NCI-H774 (cell line): ENCODE measurements at places on chromosomes 5 and 9.
A peak's percentile ranks its signal among the peaks of the same experiment; 100 is the strongest.

- DNase-seq = no peak
Observed at GRCh38 chr5:72355706-72356299, 35.6 kb downstream of the PTCD2 start.

DNA sequence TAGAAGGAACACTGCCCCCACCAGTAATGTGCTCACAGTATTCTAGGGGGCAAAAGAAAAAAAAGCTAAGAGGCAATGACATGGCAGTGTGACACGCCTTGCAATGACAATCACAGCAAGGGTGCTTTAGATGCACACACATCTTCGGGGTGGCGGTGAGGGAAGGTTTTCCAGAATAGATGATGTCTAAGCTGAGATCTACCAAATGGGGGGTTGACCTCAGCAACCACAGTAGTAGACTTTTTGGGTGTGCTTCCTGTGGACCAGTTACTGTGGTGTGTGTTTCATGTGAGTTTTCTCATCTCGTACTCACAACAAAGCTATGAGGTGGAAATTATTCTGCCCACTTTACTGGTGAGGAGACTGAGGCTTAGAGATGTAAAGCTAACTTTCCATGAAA is 10.2 kb upstream of the IL12B start:
- no peak for DNase-seq

GRCh38 chr5:96453394-96453793 is 20.3 kb upstream of the PCSK1 start:
- no peak for DNase-seq

DNA sequence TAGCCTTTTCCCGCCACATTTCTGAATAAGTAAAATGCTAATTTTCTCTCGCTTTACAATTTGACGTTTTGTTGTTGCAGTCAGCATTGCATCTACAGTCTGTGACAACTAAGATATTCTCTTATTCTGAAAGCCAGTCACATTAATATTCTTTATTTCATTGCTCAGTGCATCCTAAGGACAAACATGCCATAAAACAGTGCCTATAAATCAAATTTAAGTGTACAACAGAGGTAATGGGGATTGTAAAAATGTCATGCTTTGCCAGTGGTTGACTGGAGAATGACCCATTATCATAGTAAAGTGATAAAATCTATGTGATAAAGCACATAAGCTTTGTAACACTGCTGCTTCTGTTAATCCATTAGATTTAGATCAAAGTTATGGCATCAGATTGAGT is 1850.0 kb upstream of the ACO1 start:
- no peak for DNase-seq

DNA sequence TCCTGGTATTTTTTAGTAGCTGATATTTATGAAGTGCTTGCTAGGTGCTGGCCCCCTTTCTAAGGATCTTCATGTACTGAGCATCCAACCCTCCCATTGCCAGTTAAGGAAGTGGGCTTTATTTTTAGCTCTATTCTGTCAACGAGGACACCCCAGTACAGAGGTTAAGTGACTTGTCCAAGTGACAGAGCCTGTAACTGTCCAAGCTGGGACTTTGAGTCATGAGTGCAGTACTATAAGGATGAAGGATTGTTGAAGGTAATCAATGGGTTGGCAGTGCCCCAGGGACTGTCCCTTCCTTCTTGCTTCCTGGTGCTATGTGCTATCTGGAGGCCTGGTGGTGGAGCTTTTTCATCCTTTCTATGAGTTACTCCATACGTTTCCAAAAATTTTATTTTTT is 18.0 kb upstream of the FABP6 start:
- DNase-seq = no peak

GRCh38 chr9:21904776-21905175 is 89.4 kb downstream of the CDKN2A start:
- DNase-seq = no peak

- DNase-seq = no peak
Observed at GRCh38 chr5:56012281-56012963, 17.7 kb upstream of the IL6ST start.

DNA sequence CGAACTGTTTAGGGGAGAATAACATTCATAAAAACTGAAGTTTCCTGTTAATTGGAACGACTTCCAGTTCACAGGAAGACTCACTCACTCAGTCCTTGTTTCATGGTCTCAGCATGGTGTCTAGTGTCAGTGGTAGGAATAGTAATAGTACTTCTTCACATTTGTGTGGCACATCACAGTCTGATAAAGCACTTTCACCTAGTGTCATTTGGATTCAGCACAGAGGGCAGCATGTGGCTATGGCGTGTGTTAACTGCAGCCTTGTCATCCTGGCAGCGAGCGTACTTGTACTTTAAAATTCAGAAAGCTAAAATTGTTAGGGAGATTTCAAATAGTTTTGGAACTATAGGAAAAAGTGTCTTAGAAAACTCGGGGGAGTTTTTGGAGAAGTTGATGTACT is 72.4 kb downstream of the VCAN start:
- no peak for DNase-seq

DNA sequence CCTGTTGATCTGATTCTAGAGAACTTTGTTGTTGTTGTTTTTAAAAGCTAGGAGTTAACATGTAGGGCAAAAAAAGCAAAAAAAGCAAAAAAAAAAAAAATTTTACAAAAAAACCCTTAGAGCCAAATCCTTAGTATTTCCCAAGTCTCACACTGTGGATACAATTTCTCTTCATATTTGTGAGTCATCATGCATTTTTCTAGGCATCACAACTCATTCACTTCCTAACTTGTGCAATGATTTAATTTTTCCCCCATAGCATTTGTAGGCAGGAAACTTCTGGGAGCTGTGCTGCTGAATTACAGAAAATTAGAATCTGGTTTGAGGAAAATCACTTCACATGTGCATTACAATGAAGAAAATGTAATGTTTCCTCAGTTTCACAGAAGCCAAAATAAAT is 91.9 kb downstream of the MARCHF3 start:
- no peak for DNase-seq

GRCh38 chr5:33531037-33531298 is 90.2 kb downstream of the TARS1 start:
- DNase-seq = no peak

GRCh38 chr5:178630475-178630930 is 3.7 kb upstream of the CLK4 start:
- no peak for DNase-seq

DNA sequence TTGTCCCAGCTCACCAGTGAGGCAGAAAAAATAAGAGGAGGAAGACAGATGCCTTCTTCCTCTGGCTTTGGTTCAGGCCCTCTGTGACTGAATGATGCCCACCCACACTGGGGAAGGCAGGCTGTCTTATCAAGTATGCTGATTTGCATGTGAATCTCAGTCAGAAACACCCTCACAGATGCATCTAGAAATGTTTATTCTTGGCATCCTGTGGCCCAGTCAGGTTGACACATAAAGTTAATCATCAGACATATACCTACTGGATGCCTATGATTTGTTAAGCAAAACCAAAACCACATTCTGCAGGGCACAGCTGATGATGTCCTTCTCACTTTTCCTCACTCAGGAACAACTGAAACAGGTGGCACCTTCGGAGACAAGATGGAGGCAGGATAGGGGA is 243.4 kb upstream of the KCNN2 start:
- no peak for DNase-seq

- DNase-seq = no peak
Observed at GRCh38 chr5:96340357-96340756, 92.7 kb downstream of the PCSK1 start.

DNA sequence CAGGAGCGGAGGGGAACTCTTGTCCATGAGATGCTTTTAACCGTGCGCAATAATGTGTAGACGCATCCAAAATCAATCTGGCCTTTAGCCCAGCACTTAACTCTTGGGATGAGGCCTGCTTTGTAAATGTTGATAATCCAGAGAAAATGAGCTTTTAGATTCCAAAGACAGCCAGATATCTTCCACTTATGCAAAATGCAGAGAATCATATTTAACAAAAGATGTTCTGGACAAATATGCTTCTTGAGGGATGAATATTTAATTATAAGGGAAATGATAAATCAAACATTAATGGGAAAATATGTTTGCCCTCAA is 5.6 kb downstream of the S1PR3 start:
- no peak for DNase-seq

DNA sequence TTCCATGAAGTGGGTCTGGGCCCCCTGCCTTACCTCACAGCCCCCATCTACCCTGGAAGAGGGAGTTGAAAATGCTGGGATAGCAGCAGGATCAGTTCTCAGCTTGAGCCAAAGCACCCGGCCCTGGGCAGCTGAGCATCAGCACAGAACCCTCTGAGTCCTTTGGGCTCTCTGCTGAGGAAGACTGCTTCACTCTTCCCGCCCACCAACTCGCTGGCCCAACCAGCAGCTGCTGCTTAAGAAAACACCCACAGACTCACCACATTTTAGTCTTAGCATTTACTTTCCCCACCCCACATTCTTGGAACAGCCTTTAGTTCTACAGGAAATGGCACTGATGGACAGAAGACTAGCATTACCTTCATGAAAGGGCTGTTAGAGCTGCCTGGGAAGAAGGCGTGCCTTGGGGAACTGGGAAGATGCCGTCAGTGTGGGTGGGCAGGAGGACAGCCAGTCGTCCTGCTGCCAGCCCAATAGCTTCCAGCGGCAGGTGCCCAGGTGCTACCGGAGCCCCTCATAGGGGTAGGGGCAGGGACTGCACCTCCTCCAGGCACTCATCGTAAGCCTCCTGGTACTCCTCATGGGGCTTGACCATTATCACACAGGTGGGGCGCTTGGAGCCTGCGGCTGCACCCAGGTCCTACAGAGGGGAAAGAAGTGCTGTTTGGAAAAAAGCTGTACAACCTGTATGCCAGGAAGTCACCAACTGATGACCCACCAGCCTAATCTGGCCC is 4.3 kb downstream of the NHP2 start:
- DNase-seq = no peak

DNA sequence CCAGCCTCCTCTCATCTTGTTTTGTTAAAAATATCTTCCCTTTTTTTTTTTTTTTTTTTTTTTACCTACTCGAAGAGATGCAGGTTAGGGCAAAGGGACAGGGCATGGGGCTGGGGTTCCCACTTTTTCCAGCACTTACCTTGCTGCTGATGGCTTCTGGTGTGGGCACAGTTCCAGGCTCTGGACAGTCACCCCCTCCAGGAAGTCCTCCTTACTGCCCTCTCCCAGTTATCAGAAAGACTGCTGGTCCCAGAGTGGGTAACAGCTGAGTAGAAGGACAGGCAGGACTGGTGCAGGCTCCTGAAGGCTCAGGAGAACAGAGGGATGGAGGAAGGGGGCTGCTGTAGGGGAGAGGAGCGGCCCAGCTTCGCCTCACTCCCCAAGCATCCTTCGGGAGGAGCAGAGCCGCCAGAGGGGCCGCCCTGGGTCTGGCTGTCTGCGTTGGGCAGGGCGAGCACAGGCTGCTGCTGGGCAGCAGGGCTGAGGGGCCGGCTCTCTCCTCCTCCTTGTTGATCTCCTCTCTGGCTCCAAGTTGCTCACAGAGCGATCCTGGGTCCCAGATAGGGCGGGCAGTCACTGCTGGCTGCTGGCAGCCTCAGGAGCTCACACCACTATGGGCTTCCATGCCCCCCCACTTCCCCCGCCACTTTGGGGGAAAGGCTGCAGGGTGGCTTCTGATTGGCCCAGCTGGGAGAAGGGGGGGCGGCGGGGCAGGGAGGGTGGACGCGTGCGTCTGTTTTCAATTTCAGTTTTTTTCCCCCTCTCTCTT is at the start of gene PDGFRB:
Gene PDGFRB (minus strand): TSS at position 588 of the 769 bp plus-strand sequence. CDS start 18,798 bp downstream, outside the sequence.
- DNase-seq = peak; percentile 9

- DNase-seq = no peak
Observed at GRCh38 chr5:77239126-77239741, 28.8 kb downstream of the PDE8B start.

DNA sequence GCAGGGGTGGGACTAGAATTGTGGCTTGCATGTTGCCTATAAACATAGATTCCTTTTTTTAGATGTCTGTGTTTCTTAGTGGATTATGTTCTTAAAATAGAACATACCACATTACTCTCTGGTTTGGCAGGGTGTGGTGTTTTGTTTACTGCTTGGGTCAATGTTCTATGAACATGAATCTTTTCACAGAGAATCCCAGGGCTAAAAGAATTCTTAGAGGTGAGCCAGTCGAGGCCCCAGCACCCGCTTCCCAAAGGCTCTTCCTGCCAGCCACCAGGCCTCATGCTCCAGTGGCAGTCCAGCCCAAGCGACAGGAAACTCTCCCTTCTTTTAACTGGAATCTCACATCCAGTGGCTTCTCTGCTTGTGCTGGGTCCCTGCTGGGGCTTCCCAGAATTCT is 126.6 kb downstream of the C9orf152 start:
- no peak for DNase-seq
